Cerebellar cortex (tissue), 1 donor: ENCODE measurements at places on chromosomes 6 and 20.
A peak's percentile ranks its signal among the peaks of the same experiment; 100 is the strongest.

DNA sequence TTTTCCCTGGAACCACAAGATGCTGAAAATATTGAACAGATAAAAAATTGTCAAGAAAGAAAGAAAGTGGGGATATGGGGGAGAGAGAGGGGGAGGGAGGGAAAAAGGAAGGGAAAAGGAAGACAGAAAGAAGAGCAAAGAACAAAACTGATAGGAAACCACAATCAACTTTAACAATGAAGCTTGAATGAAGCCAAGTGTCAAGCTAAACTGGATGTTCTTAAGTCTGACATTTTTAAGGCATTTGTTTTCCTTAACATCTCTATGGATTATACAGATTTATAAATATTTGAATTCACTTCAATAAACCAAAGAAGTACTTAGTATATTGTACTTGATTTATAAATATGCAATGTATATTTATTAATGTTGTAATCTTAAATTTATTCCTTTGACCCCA, 197.6 kb upstream of the SMLR1 start:
- no peak for DNase-seq

- no peak for DNase-seq
Observed at GRCh38 chr6:160972111-160972510, 19.5 kb upstream of the MAP3K4 start.

DNA sequence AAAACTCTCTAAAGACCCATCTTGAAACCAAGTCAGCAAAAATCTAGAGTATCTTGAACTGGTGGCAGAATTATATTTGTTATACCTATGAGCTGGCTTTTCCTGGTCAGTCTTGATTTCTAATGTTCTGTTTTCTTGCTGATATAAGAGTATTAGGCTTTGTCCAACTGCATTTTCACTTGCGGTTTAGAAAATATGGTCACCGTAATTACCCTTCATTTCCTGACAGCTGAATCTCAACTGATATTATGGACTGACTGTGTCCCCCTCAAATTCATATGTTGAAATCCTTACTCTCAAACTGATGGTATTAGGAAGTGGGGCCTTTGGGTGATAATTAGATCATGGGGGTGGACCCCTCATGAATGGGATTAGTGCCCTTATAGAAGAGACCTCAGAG, 72.1 kb downstream of the TXLNB start:
- DNase-seq, result no peak

DNA sequence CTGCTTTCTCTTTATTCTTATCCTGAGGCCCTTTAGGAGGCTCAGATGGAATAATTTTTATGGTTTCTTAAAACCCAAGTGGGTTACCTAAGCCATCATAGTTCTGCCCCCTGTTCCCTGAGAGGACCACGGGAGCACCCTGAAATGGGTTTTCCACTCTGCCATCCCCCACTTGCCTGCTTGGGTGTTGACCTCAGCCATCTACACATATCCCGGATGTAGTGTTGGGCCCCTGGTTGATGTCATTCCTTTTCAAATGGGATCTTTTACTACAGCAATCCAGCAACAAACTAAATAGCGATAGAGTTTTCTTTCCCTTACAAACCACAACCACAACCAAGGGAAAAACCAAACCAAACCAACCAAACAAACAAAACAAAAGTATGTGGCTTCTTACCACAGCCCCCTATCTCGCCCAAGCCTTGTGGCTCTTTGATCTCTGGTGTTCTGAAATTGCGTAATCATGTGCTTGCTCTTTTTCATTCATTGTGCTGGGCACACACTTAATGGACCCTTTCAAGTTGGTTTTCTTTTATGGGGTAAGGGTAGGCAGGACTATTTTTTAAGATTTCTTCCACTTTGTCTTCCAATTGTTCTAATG, 154.9 kb downstream of the ESR1 start:
- DNase-seq, result no peak

GRCh38 chr6:105835373-105835772, 250.8 kb upstream of the PRDM1 start:
- peak; percentile 16 for DNase-seq

DNA sequence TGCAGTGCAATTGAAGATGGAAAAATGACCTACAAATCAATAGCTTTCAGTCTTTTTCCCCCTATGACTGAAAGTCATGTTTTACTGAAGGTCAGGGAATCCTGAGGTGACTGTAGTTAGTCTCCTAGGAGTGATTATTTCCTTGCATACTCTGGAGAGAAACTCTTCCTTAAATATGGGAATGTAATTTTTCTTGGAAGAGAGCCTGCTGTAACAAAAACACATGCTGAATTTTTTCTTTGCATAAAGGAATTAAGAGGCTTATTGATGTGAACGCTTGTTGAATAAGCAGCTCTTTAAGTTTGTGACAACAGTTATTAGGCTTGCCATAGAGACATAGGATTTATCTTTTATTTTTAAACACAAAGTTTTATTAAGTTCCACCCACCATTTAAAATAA, 64.5 kb downstream of the ELOVL2 start:
- DNase-seq, result no peak
